Right ventricle myocardium inferior (tissue), 1 donor: ENCODE measurements at places on chromosomes 16 and 17. TPM values are rescaled to one million over a fixed set of nuclear protein-coding genes. Genes with fewer than 3 reads are reported as not detected.
A peak's percentile ranks its signal among the peaks of the same experiment; 100 is the strongest.

SHISA6 gene
- 0.46 TPM for total RNA-seq

DNA sequence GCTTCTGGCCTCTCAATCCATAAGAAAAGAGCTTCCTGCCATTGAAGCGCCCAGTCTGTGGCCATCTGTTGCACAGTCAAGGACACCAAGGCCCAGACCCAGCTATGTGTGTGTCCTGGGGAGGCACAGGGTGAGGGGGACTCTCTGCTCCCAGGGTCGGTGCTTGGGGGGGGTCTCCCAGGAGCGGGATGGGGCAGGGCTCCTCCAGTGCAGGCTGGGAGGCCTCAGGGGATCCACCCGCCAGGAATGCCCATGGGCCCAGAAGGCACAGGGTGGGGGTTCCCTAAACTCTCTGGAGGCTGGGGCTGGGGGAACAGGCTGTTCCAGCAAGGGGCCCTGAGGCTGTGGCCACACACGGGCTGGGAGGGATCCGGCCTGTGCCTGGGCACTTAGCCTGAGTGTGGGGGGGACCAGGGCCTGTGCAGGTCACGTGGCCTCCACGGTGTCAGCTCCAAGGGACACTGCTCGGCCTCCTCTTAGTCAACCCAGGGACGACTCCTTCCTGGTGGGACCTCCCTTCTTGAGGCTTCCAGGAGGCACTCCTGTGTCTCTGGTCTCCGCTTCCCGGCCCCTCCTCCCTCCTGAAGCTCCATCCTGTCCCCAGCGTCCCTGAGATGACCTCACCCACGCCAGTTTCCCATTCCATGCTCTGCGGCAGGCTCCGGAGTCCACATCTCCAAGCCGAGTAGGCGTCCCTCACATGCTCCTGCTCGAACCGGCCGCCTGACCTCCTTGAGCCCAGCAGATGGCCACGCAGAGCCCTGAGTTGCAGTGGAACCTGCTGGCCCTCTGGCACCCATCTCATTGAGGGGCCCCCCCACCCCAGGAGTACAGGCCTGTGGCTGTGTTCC is 23.1 kb upstream of the BAHCC1 start:
- DNase-seq = peak; percentile 71

SOX15 gene
- 0.89 TPM for total RNA-seq

SEZ6L2 gene
- 0.43 TPM for total RNA-seq

- DNase-seq = no peak
Measured at GRCh38 chr16:14564861-14565687, 65.0 kb downstream of the PARN start.

DNA sequence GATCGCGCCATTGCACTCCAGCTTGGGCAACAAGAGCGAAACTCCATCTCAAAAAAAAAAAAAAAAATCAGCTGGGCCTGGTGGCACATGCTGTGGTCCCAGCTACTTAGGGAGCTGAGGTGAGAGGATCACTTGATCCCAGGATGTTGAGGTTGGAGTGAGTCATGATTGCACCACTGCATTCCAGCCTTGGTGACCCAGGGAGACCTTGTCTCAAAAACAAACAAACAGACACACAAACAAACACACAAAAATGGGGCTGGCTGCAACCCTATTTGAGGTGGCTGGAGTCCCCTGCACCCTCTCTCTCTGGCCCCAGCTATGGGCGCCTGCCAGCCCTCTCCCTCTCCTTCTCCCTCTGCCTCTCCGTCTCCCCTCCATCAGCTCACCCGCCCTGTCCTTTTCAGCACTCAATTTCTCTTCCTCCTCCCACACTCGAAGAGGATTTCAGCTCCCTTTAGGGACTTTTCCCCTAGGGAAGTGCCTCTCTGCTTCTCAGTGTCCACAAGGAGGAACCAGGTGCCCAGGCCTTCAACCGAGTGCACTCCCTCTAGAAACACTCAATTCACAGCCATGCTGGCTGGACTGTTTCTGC is 17.5 kb upstream of the TFAP4 start:
- no peak for DNase-seq

GRCh38 chr16:22813223-22813947 is 577 bp upstream of the HS3ST2 start:
- DNase-seq = no peak

DNA sequence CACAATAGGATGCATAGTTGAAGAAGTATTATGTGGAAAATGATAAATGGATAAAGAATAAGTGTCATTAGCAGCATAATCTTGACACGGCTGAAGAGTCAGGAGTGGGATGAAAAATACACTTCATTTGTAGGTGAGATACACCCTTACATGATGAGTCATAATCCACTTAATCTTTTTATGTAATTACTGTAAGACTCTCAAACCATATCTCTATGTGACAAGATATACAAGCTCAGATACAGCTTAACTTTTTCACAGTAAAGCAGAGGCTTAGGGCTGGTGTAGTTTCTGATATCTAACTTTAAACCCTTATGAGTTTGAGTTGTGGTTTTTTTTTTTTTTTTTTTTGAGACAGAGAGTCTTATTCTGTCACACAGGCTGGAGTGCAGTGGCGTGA is 101.2 kb downstream of the FTO start:
- DNase-seq = no peak

GRCh38 chr17:8698162-8698971 is 46.3 kb downstream of the CCDC42 start:
- DNase-seq = no peak

DNA sequence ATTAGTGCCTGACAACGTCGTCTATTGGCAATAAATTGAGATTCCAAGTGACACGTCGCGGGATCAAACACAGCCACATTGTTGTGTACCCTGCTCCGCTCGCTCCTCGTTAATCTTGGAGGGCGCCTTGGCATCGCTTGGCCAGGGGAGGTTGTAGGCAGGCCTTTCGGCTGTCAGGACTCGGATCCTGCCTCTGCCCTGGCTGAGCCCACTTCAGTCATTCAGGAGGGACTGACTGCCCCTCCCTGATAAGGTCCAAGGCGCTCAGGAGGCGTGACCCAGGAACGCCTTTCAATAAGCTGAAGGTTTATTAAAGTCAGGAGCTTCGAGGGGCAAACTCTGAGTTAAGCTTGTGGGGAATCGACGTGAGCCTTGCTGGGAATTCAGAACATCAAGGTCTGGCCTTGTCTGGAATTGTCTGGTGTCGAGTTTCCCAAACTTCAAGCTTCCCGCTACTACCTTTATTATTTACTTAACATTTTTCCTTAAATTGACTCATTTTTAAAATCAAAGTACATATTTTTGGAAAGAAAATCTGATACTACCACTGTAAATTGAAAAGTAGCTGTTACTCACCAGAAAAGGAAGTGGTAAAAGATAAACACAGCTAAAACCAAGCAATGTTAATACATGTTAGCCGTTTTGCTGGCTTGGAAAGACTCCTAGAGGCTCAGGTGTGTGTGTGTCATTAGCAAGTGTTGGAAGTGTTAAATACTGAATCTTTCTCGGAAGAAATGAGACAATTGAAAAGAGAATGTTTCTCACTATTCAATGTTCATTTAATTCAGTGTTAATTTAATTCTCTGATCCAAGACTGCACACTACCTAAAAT is 5.3 kb upstream of the IRX3 start:
- DNase-seq = no peak

DNA sequence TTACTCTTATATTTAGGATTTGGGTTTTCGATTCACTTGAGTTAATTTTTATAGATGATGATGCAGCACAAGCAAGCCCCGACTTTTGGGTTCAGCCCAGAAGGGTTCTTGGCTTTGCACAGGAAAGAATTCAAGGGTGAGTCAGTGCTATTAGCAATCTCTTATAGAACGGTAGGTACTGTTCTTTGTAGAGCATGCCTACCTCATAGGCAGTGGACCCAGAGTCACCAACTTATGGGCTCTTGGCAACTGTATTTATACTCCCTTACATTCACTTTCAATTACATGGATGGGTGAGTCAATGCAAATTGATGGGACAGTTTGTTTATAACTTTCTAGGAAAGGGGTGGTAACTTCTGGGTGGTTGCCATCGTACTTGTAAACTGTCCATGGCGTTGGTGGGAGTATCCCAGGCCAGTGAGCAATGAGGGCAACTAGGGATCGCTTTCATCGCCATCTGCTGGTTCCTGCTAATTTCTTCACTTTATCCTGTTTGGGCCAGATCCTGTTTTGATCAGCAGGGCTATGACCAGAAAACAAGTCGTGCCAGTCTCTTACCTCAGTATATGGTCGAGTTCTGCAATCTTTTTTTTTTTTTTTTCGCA is 362.6 kb downstream of the CNTNAP4 start:
- DNase-seq = no peak

BICDL2 gene
- not detected for total RNA-seq

DNA sequence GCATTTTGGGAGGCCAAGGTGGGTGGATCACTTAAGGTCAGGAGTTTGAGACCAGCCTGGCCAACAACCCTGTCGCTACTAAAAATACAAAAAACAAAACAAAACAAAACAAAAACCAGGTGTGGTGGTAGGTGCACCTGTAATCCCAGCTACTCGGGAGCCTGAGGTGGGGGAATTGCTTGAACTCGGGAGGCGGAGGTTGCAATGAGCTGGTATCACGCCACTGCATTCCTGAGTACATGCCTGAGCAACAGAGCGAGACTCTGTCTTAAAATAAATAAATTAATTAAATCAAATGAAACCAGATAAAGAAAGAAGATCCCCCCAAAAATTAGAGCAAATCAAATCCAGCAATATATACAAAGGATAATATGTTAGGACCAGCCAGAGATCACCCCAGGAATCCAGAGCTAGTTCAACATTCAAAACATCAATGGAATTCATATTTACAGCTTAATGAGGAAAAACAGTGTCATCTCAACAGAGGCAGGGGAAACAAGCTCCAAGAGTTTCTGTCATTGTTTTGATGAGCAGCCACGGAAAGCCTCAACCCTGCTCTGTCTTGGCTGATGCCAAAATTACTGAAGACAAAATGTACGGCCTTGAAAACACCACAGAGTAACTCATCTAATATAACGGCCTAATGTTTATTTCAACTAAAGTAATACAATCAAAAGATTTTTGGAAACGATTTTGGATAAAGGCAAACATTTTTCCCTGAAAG is 3.7 kb downstream of the PEMT start:
- DNase-seq = no peak

GRCh38 chr17:69744512-69745070 is 330.1 kb downstream of the MAP2K6 start:
- no peak for DNase-seq

GRCh38 chr17:74725111-74725510 is 11.9 kb upstream of the RAB37 start:
- DNase-seq = no peak

RAP1GAP2 gene
- 57.2 TPM for total RNA-seq

GRCh38 chr16:81608523-81609209 is 164.1 kb downstream of the CMIP start:
- DNase-seq = no peak

DNA sequence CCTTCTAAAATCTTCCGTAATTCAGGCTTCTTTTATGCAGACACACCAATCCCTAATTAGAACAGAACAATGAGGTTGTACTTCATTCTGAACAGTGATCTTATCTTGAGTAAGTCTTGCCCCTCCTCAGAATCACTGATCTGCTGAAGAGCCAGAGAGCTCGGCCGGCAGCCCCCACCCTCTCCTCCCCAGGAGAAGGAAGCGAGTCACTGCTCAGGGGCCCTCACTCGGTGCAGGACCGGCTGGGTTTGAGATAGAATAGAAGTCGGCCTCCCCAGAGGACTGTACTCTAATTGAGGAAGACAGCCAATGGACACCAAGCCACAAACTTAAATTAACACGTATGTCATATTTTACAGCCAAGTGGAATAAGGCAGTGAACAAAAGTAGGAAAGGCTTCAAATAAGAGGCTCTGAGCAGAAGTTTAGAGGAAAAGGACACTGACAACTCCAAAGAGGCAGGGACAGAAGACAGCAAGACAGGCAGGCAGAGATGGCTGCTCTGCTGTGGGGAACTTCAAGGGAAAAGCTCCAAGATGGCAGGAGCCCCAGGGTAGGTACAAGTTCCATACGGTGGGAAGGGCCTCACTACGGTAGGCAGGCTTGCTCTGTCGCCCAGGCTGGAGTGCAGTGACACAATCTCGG is 18.6 kb downstream of the CREBBP start:
- peak; percentile 76 for DNase-seq

DNA sequence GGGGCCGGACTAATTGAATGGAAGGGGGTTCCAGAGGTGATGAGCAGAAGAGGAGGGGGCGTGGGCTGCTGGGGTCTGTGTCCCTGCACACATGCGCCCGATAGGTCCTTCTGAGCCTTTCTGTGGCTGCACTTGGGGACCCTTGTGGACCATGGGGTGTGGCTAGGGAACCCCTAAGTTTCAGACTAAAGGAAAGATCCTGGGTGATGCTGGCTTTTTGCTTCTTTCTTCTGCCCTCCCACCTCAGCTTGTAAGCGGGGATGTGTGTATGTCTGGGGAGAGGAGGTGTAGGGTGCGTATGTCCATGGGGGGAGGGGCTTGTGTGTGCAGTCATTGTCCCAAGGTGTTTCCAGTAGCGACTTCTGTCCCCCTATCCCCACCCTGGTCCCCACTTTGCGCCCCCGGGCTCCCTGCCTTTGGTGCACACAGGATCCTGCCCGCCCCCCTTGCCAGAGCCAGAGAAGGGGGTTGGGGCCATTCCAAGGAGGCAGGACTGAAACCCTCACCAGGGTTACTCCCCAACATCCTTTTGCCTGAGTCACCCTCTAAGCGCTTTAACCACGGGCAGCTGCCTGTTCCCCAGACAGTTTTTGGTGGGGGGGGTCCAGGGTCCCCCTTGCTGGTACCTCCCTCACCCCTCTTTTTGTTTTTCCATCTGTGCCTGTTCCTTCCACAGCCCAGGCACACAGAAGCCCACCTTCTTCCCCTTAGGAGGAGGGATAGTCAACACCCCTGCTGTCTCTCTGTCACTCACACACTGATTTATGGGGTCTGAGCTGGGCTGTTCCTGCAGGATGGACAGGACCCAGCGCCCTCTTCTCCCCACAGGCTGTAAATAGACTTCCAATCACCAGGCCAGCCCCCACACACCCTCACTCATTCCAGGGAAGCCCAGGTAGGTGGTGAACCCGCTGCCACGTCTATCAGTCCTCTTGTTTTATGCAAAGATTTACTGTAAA is 83.2 kb downstream of the ARHGAP23 start:
- no peak for DNase-seq

DNA sequence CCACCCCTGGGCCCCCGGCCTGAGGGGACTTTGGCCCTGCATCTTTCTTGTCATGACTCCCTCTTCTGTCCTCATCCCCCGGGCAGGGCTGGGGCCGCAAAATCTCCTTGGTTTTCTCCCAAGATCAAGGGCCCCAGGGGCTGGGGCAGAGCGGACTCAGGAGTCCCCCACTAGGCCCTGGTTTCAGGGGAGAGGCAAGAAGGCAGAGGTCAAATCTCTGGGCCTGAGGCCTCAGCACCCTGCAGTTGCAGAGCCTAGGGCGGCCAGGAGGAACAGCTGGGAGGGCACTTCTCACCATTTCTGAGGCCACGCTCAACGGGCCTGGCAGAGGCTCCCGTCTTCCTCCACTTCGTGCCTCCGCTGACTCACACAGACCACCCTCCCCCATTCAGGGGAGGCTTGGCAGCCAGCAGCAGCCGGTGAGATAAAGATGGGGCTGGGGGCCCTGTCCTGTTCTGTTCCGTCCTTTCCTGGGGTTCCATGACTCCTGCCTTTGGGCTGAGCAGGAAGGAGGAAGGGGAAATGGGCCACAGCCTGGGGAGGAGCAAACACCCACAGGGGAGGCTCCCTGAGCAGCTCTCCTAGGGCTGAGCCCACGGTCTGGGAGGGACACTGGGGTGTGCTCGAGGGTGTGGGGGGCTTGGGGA is 12.4 kb downstream of the ZSCAN10 start:
- no peak for DNase-seq

- no peak for DNase-seq
Measured at GRCh38 chr16:67326472-67327309, at the start of the genes KCTD19 and LRRC36. Gene KCTD19 (minus strand): TSS chr16:67326741. CDS start chr16:67326707, 34 bp downstream. Gene LRRC36 (plus strand): TSS chr16:67326815. CDS start chr16:67326863, 48 bp downstream.

CES3 gene
- total RNA-seq = 0.78 TPM

- DNase-seq = no peak
Measured at GRCh38 chr16:31460582-31461002, 1.3 kb downstream of the ARMC5 start.

TBC1D3I gene
- not detected for total RNA-seq

IGF2BP1 gene
- not detected for total RNA-seq

- no peak for DNase-seq
Measured at GRCh38 chr17:82697808-82698064, 762 bp downstream of the RAB40B start.
